ENCODE measurements at places on chromosomes 6 and 20. TPM values are rescaled to one million over a fixed set of nuclear protein-coding genes. Genes with fewer than 3 reads are reported as not detected.
A peak's percentile ranks its signal among the peaks of the same experiment; 100 is the strongest.

DNA sequence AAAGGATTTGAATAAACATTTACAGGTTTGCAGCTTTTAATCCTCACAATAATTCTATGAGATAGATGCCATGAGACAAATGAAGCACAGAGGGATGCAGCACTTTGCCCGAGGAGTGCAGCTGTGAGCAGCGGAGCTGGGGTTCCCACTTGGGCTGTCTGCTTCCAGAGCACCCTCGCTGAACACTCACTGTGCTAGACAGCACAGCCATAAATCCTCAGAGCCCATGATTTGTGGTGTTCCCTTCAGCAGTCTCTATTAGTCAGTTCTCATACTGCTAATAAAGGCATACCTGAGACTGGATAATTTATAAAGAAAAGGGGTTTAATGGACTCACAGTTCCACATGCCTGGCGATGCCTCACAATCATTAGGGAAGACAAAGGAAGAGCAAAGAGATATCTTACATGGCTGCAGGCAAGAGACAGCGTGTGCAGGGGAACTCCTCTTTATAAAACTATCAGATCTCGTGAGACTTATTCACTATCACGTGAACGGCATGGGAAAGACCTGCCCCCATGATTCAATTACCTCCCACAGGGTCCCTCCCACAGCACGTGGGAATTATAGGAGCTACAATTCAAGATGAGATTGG, 25.3 kb upstream of the CTAGE9 start:
- DNase-seq = no peak

DNA sequence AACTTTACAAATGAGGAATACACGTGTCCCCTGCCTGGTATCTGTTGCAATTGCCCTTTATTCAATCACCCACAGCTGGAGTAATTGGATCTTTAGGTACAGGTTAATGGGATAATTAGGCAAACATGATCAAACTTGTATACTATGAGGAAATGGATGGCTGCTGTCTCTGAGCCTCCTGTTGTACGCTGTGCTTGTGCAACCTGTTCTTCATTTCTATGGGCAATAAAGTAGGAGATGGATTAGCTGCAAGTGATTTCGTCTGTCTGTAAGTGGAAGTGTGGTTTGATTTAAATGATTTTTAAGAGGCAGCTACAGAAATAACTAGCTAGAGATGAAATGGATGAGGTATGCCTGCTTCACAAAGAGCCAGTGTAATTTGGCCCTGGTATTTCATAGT, 474.1 kb downstream of the RNF144B start:
- no peak for DNase-seq

Gene SAMD3
- total RNA-seq = 2.9 TPM

DNA sequence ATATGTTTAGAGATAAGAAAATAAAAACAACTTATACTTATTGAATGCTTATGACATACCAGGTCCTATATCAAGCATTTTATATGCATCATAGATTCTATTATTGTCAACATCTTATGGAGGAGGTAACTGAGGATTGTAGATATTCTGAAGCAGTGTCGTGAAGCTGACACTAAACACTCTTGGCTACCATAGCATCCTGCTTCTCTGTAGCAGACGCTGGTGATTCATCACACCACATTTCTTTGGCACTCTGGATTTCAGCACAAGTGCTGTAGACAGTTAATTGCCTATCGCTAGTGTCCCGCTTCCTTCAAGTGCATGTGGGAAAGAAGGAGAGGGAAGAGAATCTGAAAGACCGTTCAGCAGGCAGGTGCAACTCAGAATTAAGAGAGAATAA, 317.1 kb downstream of the PLCB1 start:
- no peak for DNase-seq

DNA sequence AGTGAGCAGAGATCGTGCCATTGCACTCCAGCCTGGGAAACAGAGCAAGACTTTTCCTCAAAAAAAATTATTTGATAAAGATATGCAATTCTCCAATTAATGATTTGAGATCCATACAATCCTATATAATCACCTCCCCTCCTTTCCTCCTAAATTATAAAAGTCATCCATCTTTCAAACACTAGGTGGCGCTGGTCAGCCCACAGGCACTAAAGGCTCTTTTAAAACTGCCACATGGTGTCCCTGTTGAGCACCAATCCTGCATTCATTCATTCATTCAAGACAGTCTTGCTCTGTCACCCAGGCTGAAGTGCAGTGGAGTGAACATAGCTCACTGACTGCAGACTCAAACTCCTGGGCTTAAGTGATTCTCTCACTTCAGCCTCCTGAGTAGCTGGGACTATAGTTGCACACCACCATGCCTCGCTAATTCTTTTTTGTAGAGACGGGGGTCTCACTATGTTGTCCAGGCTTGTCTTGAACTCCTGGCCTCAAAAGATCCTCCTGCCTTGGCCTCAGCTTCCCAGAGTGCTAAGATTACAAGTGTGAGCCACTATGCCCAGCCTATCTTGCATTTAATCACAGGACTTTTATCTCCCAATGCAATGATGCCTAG, 58.7 kb upstream of the SLC2A12 start:
- peak; percentile 8 for DNase-seq

GRCh38 chr20:11918391-11918845, 725 bp downstream of the BTBD3 start:
- DNase-seq = no peak

GRCh38 chr6:14598017-14598864, 480.7 kb downstream of the CD83 start:
- DNase-seq = no peak

DNA sequence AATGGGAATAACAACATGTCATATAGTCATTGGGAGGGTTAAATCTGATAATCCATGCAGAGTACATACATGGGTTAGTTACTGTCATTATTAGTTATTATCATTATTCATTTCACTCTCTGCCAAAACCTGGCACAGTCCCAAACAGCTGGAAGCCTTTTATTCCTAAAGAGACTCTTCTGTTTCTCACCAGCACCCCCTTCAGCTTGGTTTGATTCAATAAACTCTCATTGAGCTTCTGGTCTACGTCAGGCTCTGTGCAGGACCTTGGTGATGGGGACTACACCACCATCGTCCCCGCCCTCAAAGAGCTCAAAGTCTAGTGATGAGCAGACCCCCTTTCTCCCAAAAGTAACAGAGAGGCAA, 2.3 kb downstream of the KCNK15 start:
- no peak for DNase-seq

Gene CNKSR3
- 0.08 TPM for total RNA-seq

- no peak for DNase-seq
These were observed 556 bp upstream of the SCAF8 start for GRCh38 chr6:154732538-154733182.

GRCh38 chr20:14116037-14116436, 120.7 kb downstream of the MACROD2 start:
- DNase-seq = no peak

DNA sequence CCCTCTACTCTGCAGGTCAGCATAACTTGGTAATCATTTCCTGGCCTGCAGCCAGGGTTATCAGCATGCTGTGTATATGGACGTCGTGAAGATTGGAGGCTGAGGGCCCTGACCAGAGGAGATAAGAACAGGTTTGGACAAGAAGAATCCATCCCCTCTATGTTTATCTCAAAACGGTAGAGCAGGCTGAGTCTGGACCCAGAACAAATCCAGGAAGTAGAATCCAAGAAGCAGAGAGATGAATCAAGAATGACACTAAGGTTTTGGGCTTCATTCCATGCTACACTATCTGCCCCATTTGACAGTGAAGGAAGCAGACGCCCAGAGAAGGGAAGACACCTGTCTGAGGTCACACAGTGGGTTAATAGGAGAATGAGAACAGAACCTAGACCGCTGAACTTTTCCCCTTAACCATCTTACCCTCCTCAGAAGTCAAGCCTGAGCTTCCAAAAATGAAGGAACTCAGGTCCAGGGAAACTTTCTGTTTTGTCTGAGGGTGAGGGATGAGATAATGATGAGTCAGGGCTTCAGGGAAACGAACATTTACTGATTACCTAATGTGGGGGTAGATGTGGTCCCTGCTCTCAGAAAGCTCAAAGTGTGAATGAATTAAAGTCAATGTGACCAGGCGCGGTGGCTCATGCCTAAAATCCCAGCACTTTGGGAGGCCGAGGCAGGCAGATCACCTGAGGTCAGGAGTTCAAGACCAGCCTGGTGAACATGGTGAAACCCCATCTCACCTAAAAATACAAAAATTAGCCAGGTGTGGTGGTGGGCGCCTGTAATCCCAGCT, 9.4 kb upstream of the COMMD7 start:
- DNase-seq = no peak

Gene EGFL8
- 9.6 TPM for total RNA-seq

Gene STX11
- total RNA-seq = 31.8 TPM

Gene CALHM4
- not detected for total RNA-seq

DNA sequence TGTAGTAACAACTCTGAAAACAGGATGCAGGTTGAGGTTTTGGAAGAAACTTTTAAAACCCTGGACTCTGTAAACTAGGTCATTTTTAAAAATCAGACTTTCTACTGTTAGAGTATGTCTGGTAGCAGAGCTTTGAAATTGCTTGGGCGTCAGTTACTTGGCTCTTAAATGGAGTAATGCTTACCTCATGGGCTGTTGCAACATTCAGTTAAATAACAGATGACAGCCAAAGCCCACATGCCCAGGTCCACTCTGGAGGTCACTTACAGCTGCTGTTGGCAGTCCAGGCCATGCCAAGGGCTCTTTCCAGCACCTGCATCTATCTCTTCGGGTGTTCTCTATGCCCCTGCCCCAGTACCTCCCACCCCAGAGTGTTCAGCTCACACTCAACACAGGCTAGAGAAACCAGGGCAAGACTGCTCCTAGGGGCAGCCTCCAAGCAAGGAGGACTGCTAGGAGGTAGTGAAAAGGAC, 96.4 kb downstream of the BANF2 start:
- DNase-seq = no peak

Gene ALDH8A1
- 0.29 TPM for total RNA-seq
